CD4-positive, alpha-beta T cell (primary cell): ENCODE measurements at places on chromosomes 12 and 14.

DNA sequence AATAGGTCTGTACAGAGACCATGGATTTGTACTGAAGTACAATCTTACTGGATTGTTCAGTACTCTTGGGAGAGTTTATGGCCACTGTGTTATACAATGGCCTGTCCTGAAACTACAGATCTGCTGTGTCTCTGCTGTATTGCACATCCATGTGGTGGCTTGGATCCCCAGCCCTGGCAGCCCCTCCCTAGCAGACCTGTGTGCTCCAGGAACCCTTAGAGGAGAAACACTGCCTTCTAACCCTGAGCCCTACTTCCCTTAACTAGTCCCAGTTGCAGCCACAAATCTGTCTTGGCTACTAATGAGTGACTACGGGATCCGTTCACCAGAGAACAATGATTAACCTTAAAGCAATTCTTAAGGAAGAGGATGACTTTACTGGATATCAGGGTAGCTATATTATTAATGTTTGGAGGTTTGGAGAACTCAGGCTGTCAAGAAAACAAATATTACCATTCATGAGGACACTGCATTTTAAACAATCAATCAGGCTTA is 27.7 kb downstream of the RNF34 start:
- no peak for DNase-seq

- no peak for DNase-seq
Observed at GRCh38 chr12:52988898-52989297, 17.4 kb upstream of the EIF4B start.

GRCh38 chr12:67909681-67910080 is 79.6 kb upstream of the IFNG-AS1 start:
- no peak for DNase-seq

GRCh38 chr14:106347291-106347778 is 821.0 kb downstream of the TMEM121 start:
- no peak for DNase-seq

DNA sequence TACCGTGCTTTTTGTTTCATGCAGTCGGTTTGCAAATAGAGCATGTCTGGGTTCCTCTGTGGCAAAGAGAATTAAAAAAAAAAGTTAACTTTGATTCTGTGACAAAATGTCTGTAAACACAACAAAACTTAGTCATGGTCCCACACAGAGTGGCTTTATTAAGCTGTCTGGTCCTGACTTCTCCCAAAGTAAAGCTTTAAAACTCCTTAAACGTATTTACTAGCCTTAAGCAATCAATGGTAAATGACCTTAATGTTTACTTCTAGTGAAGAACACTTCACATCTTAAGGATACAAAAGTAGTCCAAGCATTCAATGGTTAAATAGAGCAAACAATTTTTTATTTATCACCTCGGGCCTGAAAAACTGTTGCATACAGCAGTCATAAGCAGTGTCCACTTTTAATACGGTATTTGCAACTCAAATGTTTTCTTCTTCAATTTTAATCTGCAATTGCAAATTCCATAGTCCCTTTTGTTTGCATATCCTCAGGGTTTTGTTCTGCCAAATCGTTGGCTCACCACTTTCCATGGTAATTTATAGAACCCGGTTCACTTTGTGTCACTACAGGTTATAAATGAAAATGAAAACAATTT is 453.0 kb upstream of the MIS18BP1 start:
- DNase-seq = no peak

DNA sequence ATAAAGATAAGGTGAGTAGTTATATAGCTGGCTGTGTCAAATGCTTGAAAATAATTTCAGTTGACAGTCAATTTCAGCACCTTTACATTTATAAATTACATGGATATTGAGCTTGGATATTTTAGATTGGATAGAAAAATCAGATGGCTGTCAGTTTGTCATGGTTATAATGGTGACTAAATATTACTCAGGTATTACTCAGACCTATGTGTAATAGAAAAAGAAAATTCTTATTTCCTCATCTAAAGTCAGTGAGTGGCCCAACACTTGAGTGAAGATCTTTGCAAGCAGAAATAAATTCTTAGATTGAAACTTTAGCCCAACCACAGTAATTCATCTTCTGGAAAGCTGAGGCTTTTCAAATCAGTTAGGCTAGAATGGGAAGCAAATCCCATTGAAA is 354.4 kb downstream of the NAV3 start:
- no peak for DNase-seq

DNA sequence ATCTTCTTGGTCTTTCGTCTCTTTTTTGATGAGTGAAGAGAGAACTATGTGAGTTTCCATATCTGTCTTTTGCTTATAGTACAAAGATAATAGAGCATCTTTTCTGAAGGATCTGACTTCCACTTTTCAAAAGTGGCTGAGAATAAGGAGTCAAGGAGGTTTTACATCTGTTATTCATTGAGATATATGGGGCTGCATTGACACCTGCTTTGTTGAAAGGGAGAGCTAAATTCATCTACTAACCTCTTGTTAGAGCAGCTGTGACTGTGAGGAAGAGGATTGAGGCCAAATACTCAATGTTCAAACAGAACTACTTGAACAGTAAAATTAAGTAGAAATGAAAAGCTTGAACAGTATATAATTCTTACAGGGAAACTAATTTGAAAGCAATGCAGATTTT is 130.2 kb upstream of the ATP2B1 start:
- DNase-seq = no peak
